Memory B cell (primary cell): ENCODE measurements at places on chromosomes 1 and 21.

- DNase-seq: no peak
- H3K27ac ChIP-seq: no peak overlapping the region
- no peak overlapping the region for H3K4me3 ChIP-seq
- H3K36me3 ChIP-seq: no peaks in the 10 kb centered on the region
- H3K4me1 ChIP-seq: no peaks in the 10 kb centered on the region
These were observed 482.0 kb downstream of the DISC1 start for GRCh38 chr1:232108598-232108997.

DNA sequence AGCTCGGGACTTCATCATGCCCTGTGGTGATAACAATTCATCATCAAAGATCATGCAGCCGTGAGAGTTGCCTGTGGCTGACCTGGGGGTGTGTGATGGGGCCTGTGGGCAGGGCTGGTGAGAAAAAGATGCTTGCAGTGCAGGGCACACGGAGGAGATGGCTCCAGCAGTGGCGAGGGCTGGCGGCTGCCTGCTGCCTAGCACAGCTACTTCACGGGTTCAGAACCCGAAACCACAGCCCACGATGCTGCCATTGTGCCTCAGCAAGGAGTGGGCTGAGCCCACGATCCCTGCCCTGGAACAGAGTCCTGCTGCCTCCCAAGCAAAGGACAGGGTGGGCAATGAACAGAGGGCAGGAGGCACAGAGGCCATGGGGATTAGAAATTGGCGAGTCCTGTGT, 631 bp upstream of the KRTAP10-9 start:
- H3K4me3 ChIP-seq: no peak overlapping the region
- peaks cover 7% of the 10 kb centered on the region for H3K4me1 ChIP-seq
- peaks cover 15% of the 10 kb centered on the region for H3K27me3 ChIP-seq
- DNase-seq: no peak
- peaks cover 12% of the 10 kb centered on the region for H3K36me3 ChIP-seq

DNA sequence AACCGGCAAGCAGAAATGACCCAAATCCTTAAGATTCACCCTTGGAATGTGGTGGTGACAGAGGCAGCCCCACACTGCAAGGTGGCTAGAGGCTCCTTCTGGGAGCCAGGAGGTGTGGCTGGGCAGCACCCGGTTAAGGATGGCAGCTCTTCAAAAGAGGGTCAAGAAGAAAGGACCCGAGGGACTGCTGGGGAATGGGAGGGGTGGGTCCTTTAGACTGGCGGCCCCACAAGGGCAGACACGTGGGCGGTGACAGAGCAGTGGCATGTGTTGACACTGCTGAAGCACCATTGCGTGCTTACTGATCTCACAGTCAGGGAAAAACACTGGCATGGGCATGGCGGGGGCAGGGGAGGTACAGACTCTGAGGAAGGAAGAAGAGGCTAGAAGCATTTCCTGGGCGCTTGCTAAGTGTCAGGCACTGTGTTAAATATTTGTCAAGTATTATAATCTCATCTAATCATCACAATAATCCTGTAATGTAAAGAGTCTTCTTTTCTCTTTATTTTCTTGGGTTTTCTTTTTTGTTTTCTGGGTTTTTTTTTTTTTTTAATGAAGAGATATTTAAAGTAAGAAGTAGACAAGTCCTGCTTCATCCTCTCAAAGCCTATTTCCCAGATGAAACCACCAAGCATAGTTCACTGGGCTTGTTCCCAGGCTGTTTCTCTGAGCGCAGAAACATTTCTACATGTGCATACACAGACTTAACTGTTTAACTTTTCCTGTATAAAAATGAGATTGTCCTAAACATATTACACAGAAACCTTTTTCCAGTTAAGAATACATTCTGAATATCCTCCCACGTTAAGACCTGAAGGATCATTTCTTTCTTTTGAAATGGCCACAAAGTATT, 165.8 kb upstream of the EDN2 start:
- peak overlapping the region; percentile 80 for H3K27ac ChIP-seq
- DNase-seq: no peak
- no peaks in the 10 kb centered on the region for H3K27me3 ChIP-seq
- peaks cover 5% of the 10 kb centered on the region for H3K36me3 ChIP-seq
- H3K4me3 ChIP-seq: peak overlapping the region; percentile 14

GRCh38 chr1:201085902-201086735, 26.1 kb downstream of the CACNA1S start:
- peaks cover 15% of the 10 kb centered on the region for H3K27me3 ChIP-seq
- no peak overlapping the region for H3K27ac ChIP-seq
- no peak for DNase-seq
- no peak overlapping the region for H3K4me3 ChIP-seq
- no peaks in the 10 kb centered on the region for H3K36me3 ChIP-seq

DNA sequence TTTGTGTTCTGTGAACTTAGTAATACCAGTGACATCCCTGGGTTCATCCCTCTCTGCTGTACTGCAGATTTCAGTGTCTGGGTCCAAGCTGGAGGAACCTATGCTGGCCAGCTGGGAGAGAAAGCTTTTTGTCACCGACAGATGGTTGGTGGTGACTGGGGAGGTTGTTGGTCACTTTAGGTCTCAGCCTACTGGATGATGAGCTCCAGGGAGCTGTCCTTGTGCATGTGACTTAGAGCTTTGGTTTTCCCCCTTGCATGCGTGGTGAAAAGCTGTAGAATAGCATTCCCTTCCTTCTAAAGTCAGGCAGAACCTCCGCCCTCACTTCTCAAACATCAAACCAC, 22.9 kb upstream of the IKBKE start:
- no peaks in the 10 kb centered on the region for H3K27me3 ChIP-seq
- peaks cover 14% of the 10 kb centered on the region for H3K36me3 ChIP-seq
- DNase-seq: no peak
- no peaks in the 10 kb centered on the region for H3K4me1 ChIP-seq

GRCh38 chr1:197884173-197884572, 18.3 kb upstream of the C1orf53 start:
- H3K27ac ChIP-seq: no peak overlapping the region
- no peak for DNase-seq
- no peak overlapping the region for H3K4me3 ChIP-seq
